Smooth muscle cell of the brain vasculature (primary cell): ENCODE measurements at places on chromosomes 7 and 10.

DNA sequence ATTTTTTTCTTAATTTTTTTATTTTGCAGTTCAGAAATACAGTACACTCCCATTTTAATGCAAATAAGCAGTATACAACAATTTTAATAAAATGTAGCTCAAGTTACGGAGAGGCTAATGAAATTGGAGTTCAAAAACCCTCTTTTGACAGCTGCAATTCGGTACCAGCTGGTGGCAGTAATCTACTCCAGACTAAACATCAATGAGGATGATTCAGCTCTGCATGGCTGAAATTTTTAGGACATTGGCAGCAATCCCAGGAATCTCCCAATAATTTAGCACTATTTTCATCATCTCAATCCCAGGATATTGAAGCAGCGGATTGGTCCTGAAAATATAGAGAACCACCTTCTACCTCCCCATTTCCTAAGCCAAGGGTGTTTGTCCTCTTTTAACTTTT is 278.8 kb downstream of the CACNA2D1 start:
- no peak for DNase-seq

GRCh38 chr10:6177880-6178281 is 24.9 kb upstream of the PFKFB3 start:
- DNase-seq, result no peak

DNA sequence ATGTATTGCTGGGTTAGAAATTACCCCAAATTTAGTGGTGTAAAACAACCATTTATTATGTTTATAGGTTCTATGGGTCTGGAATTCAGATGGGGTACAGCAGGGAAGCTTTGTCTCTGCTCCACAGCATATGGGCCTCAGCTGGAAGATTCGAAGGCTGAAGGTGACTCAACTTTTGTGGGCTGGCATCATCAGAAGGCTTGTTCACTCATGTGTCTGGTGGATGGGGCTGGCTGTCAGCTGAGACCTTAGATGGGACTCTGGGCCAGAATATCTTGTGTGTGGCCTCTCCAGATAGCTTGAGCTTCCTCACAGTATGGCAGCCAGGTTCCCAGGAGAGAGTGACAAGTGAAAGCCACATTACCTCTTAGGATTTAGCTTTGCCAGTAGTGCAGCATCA is 45.9 kb downstream of the ZNF503 start:
- DNase-seq, result no peak

- DNase-seq, result no peak
These were observed 530.3 kb downstream of the ARL4A start for GRCh38 chr7:13217768-13218167.

DNA sequence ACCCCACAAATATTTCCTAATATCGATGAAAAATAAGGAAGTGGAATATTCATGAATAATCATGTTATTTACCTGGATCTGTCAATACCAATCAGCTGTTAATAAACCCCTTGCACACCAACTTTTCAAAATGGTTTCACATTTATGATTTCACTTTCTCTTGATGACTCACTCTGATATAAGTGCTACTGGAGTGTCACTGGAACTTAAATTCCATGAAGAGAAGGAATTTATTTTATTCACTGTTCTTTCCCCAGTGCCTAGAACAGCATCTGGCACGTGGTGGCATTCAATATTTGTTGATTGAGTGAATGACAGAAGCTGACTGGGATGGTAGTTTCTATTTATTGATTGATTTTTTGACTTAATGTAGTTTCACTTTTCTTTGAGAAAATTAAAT is 3.5 kb upstream of the ENO4 start:
- DNase-seq, result no peak

- no peak for DNase-seq
These were observed 121.4 kb downstream of the HIPK2 start for GRCh38 chr7:139656387-139656786.
